Germinal center (tissue), 1 donor: ENCODE measurements at places on chromosomes 13 and 19.

- no peak for DNase-seq
These were observed 263.1 kb downstream of the FGF14 start for GRCh38 chr13:102138635-102139190.

DNA sequence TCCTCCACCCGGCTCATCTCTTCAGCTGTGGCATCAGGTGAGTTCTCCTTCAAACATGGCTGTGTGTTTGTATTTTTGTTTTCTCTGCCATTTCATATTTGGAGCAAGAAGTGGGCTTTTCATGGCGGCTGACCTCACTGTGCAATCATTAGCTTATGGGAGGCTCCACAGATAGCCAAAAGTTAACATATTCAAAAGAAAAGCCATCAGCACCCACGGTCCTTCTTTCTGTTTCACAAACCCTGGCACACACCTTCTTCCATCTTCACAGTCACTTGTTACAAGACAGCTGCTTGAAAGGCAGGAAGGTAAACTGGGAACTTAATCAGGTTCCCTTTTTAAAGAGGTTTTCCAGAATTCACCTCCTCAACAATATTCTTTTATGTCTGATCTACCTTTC lies 69.3 kb upstream of the ATP12A start:
- DNase-seq: no peak

DNA sequence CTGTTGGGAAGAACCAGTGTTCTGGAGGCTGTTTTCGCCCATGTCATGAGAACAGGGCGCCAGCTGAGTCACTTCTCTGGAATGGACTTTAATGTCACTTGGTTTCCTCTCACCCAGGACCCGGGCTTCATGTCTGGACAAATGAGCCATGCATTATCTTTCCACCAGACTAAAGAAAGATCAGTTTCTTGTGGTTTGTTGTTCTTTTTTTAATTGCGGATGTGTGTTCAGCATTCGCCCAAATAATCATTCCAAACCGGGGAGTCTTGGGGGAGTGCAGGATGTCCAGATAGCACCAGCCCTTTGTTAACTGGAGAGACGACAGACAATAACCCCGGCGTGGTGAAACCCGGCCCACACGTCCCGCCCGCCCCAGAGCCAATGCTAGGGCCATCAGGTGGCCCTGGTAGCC lies 102.5 kb downstream of the COL4A2 start:
- no peak for DNase-seq

DNA sequence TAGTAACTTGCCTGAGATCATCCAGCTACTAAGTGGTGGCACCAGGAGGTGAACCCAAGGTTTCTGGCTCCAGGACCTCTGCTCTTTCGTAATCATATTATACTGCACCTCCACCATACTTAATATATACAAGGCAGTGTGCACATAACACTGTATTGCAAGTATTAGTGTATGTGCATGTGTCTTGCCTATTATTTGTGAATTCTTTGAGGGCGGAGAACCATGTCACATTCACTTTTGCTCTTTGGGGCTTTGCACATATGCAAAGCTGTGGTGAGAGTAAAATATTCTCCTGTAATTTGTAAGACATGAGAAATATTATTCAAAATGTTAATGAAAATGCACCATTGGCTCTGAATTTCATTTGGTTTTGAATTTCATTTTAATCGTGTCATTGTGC lies 78.6 kb downstream of the DGKH start:
- no peak for DNase-seq

GRCh38 chr13:33152389-33152788 lies 133.2 kb downstream of the STARD13 start:
- no peak for DNase-seq

GRCh38 chr13:63351081-63351480 lies 1935.4 kb upstream of the PCDH20 start:
- no peak for DNase-seq
